Stimulated activated CD8-positive, alpha-beta memory T cell treated with anti-CD3 and anti-CD28 coated beads, Interleukin-15, amount 100 ng/mL, for 24 hours (primary cell): ENCODE measurements at places on chromosomes 1 and 21.

- DNase-seq = no peak
Measured at GRCh38 chr1:100775483-100775882, 55.9 kb downstream of the VCAM1 start.

DNA sequence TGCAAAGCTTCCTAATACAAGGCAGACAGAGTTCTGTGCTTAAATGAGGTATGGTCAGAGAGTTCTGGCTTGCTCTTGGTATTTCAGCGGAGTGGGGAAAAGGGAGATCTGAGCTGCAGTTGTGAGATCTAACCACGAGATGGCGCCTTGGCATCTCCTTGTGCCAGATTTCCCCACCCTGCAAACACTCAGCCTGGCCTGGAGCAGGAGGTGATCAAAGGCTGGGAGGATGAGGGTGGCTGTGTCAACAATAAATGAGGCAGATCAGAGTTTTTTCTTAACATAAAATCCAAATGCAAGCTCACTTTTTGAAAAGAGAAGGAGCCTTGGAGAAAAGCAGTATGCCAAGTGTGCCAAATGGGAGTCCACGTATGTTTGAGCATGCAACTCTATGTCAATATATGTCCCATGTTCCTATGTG is 4.1 kb upstream of the TFAP2E start:
- no peak for DNase-seq

- no peak for DNase-seq
Measured at GRCh38 chr1:36143424-36143823, 5.9 kb downstream of the TRAPPC3 start.

GRCh38 chr1:64983110-64983509 is 16.8 kb upstream of the JAK1 start:
- no peak for DNase-seq

DNA sequence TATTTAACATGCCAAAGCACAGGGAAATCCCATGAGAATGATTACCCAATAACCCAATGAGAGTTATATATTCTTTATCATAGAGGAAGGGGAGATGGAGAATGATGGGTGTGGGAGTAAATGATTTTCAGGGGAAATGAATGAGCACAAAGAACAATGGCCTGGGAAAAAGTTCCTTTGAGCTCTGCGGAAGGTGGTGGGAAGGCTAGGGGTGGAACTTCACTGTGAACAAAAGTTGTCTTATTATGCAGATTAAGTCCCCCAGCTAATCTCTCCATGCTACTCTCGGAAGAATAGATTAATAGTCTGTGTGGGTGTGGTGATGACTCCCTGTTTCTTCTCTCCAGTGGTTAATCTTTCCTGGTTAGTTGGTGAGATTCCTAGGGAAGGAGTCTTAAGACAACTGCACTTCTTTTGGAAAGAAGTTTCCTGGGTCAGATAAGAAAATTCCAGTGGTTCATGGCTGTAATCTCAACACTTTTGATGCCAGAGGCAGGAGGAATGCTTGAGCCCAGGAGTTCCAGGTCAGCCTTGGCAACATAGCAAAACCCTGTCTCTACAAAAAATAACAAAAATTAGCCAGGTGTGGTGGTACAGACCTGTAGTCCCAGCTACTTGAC is 71.6 kb downstream of the DNTTIP2 start:
- no peak for DNase-seq

DNA sequence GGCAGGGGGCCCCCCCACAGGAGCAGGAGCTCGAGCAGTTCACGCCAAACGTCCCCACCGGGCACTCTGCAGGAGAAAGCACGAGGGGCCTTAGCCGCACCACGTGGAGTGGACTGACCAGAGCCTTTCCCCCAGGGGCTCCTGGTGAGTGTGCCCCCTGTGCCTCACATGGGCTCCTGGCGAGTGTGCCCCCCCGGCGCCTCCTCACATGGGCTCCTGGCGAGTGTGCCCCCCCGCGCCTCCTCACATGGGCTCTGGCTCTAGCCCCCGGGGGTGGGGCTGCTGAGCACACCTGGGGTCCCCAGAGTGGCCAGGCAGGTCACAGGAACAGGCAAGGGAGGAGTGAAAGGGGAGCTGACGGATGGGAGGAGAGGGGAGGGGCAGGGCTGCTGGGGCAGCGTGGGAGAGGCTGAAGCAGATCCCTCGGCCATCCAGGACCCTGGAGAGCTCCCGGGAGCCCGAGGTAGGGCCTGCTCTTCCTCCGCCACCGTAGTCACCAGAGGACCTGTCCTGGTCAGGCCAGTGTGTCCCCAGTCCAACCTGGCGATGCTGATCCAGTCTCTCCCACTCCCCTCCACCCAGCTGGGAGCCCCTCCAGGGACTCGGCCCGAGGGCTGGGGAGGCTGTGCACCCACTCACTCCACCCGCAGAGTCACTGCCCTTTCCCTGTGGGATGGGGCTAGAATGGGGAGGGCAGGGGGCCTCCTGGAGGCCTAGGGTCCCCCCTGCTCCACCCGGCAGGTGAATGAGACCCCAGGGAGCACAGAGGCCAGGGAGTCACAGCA is 47.6 kb downstream of the ARHGEF16 start:
- no peak for DNase-seq

DNA sequence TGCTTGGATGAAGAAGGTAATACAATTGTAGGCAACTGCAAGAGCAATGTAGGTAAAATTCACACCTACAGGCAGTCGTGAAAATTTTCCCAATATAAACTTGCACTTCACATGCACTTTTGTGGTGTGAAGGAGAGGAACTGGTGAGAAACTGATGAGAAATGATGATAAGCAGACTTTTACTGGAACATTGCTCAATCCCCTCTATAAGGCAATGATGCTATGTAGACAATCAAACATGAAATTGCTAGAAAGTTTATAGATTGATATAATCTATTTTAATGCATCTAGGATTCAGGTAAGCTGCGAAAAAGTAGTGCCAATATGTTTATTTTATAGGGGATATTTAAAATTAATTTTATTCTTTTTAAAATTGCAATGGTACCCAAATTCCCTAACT is 802.2 kb downstream of the KCNT2 start:
- no peak for DNase-seq

DNA sequence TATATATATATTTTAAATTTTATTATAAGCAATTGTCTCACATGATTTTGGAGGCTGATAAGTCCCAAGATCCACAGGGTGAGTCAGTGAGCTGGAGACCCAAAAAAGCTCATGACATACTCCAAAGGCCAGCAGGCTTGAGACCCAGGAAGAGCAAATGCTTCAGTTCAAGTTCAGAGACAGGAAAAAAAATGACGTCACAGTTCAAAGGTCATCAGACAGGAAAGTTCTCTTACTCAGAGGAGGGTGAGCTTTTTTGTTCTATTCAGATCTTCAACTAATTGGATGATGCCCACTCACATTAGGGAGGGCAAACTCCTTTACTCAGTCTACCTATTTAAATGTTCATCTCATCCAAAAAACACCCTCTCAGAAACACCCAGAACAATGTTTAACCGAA is 18.2 kb downstream of the RXRG start:
- DNase-seq = no peak

DNA sequence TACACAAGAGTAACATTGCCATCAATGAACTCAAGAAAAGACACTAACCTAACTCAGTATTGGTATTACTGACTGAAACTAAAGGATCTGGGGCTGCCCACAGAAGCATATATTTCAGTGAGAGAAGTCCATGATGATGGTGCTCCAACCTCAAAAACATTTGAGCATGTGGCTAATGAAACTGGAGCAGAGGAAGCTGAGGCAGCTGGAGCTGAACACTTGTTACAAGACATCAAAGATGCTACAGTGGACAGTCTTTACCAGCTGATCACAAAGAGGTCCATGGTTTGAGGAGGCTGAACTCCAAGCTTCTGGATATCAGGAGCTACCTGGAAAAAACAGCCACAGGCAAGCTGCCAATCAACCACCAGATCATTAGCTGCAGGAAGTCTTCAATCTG is 42.2 kb upstream of the TTC39A start:
- DNase-seq = no peak

GRCh38 chr1:202987922-202988583 is 19.1 kb upstream of the TMEM183A start:
- no peak for DNase-seq

- DNase-seq = no peak
Measured at GRCh38 chr1:67945733-67946374, 104.6 kb downstream of the DIRAS3 start.

DNA sequence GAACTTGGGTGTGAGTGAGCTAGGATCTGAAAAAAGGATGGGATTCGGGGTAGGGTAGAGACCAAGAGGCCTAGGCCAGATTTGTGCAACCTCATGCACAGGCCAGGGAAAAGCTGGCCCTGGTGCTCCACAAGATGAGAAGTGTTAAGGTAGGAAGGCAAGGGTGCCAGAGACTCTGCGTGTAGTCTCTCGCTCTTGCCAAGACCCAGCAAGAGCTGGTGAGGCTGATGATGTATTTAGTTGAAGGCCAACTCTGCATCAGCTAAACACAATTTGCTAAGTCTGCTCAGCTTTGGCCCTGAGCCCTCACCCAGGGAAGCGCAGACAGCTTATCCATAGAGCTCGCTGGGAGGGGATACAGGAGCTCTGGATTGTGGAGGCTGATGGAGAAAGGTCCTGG is 26.6 kb upstream of the SOX13 start:
- no peak for DNase-seq

- no peak for DNase-seq
Measured at GRCh38 chr1:31932491-31933316, 5.5 kb downstream of the PTP4A2 start.
